HS-5 (cell line): ENCODE measurements at places on chromosomes 16 and 17.

DNA sequence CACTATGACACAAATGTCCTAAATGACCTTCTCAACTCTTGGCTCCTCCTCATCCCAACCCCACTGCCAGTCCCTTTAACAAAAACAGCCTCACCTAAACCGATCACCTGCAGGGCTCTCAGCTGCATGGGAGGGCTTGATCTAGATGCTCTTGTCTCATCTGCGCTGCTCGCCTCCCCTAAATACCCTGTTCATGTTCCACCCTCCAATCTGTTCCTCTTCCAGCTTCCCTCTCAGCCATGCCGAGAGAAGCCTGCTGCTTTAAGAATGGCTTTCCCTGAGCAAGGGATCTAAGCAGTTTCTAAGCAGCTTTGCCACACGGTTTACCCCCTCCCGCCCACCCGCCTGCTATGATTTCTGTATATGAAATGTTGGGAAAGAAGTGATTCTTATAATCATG is 23.7 kb downstream of the PIPOX start:
- DNase-seq = no peak

GRCh38 chr17:44623070-44623725 is 33.1 kb upstream of the MEIOC start:
- no peak for DNase-seq

DNA sequence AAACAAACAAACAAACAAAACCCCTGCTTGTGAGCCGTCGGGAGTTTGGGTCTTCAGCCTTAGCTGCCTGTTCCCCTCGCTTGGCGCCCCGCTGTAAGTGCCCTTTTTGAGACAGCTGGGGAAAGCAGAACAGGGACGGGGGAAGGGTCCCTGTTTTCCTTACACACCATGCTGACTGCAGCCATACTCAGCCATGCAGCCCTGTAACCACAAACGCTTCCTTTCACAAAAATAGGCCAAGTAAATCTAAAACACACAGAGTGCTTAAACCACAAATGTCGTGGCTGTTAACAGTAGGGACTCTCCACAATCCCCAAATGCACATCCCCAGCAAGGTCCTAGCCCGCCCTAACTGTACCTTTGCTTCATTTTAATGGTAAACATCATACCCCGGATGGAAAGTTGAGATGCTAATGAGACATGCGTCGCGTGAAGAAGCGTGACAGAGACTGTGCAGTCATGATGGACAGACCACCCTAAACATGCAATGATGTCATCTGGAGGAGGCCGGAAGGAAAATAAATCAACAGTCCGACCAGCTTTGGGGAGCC is 129.9 kb downstream of the MGAT5B start:
- DNase-seq = no peak

DNA sequence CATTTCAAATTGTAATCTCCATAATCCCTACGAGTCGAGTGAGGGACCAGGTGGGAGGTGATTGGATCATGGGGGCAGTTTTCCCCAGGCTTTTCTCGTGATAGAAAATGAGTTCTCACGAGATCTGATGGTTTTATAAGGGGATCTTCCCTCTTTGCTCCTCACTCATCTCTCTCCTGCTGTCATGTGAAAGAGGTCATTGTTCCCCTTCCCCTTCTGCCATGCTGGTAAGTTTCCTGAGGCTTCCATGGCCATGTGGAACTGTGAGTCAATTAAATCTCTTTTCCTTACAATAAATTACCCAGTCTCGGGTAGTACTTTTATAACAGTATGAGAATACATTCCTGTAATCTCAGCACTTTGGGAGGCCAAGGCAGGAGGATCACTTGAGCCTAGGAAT is 76.7 kb upstream of the MARCHF10 start:
- DNase-seq = no peak

- no peak for DNase-seq
Measured at GRCh38 chr16:64626776-64627175, 495.1 kb downstream of the CDH11 start.

GRCh38 chr16:50437769-50438437 is 69.1 kb upstream of the BRD7 start:
- no peak for DNase-seq
